ENCODE measurements at places on chromosomes 16 and 17.
A peak's percentile ranks its signal among the peaks of the same experiment; 100 is the strongest.

- no peak for DNase-seq
These were observed 8.0 kb downstream of the CTRB1 start for GRCh38 chr16:75226550-75227360.

GRCh38 chr16:58847902-58848661 lies 114.0 kb upstream of the GOT2 start:
- no peak for DNase-seq

DNA sequence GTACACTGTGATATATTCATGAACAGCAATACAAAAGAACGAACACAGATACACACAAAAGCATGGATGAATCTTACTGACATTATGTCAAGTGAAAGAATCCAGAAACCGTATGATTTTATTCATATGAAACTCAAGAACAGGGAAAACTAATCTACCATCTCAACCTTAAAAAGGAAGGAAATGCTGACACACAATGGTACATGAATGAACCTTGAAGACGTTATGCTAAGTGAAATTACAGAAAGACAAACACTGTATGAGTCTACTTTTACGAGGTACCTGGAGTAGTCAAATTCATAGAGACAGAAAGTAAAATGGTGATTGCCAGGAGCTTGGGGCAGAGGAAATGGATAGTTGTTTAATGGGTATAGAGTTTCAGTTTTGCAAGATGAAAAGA lies 8.7 kb upstream of the PRKCB start:
- no peak for DNase-seq

GRCh38 chr16:53007095-53007494 lies 45.6 kb downstream of the CHD9NB start:
- no peak for DNase-seq

DNA sequence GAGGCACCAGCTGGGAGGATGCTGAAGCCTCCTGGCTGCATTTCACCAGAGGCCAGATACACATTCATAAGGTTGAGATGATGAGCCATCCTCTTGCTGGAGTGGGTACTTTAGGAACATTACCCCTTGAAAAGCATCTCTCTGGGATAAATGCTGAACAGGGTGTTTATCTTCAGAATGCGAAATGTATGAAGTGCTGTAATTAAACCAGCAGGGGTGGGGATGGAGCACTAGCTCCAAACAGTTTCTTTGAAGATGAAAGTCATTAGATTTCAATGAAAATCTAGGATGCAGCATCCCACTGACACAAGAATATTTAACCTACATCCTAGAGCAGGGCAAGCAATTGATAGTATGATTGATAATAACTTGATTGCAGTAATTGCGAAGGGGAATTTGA lies 158.1 kb downstream of the CYLD start:
- no peak for DNase-seq

- no peak for DNase-seq
These were observed 665 bp upstream of the AKAP1 start for GRCh38 chr17:57084361-57084801.

DNA sequence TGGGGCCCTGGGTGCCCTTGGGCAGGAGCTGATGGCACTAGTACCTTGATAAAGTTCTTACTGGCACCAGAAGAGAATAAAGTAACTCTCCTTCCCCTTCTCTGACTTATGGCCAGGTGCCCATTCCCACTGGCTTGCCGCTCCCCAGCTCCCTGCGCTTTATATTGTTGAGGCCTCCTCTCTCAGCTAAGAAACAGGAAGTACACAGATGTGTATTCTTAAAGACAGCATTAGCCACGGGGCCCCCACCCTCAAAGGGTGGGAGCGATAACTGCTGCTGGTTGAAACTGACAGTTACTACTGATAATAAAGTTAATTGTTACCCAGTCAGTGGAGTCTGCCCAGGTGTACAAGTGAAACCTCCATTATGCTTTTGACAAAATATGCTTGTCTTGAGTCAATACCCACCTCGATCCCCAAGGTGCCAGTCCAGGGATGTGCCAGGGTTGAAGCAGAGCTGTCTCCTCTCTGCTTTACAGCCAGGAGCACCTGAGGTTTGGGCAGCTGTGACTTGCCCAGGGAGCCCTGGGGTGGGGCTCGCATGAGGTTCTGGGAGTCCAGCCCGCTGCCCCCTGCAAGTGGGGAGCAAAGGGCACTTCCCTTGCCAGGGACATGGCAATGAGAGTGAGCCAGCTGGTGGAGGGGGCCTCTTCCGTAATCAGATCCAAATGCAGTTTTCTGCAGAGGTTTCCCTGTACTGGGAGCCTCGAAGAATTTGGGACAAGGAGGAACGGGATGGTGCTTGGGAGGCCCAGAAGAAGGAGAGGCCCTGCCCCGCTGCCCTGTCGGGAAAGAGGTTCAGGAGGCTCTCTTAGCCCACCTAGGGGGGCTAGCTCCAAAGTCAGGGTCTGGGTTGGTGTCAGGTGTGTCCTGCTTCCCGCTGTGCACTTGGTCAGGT lies 5.4 kb upstream of the CLDN9 start:
- DNase-seq = no peak

GRCh38 chr17:61251939-61252865 lies 147.4 kb upstream of the TBX2 start:
- DNase-seq = peak; percentile 94

All from Right ventricle myocardium superior (tissue), 1 donor.